ENCODE measurements at places on chromosomes 4 and X.

DNA sequence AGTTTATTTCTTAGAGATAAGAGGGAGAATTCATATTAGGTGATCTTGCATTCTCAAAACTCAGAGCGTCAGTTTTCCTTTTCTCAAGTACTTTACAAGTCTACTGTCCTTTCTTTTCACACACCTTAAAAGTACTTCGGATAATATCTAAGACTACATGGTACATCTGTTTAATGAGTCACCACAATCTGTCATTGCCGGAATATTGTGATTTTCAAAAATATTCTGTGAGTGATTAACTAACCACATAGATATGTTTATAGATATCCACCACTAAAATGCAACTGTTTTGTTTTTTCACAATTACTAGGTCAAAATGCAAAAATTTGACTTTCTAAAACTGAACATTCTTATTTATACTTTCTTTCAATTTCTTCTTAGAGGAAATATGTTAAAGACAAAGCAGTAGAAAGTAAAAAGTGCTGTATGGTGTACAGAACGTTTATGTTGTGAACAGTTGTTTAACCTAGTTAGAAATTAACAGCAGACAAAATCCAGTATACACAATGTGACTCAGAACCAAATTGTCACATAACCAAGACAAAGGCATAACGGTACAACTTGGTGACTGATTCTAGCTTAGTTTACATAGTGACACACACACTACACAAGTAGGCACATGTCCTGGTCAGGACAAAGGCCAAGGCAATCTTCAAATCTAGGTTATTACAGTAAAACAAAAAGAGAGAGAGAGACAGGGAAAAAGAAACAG, 482.9 kb downstream of the NAF1 start:
- DNase-seq = no peak

DNA sequence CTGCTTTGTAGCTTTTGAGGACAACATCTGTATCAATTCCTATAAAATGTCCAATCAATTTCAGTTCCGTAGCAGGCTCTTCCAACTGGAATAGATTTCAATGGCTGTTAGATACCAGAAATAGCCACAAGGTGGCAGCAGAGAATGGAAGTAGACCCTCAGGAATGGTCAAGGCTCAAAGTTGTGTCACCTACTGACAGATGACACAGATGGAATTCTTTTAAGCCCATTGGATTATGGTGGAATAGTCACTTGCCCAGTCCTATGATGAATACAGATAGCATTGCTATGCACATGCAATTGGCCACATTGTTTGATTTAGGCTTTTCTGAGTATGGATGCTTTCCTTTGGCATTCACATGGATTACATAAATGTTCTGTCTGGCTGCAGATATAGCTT, 130.4 kb upstream of the RADX start:
- DNase-seq = peak; percentile 9

GRCh38 chr4:103934178-103934789, 214.5 kb upstream of the TACR3 start:
- no peak for DNase-seq

- DNase-seq = no peak
Measured at GRCh38 chr4:116387937-116388474, 697.4 kb downstream of the TRAM1L1 start.

- DNase-seq = no peak
Measured at GRCh38 chr4:159600061-159600460, 497.2 kb downstream of the RAPGEF2 start.

DNA sequence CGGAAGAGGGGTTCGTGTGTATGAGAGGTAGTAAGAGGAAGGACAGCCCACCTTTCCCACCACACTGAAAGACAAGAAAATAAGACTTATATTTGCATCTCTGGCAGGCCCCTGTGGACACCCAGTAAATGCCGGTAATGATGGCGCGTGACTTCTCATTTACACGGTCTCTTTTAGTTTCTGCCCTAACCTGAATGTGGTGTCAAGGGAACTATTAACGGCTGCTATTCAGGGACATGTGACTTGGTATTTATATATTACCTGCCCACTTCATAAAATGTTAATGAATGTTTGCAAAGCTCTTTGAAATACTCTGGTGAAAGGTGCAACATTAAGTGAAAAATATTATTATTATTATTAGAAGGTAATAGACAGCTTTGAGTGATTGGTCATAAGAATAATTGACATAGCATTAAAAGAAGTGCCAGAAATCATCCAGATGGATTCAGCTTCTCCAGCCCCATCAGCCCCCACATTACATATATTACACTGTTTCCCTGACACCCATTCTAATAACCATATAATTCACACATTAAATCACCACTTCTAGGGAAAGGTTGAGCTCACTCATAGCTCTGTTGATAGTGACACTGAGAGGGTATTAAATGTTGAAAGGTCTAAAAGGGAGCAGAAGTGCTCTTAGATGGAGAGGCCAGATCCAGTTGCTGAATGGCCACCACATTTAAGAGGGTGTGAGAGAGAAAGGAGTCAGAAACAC, 83.0 kb upstream of the BEND4 start:
- no peak for DNase-seq

DNA sequence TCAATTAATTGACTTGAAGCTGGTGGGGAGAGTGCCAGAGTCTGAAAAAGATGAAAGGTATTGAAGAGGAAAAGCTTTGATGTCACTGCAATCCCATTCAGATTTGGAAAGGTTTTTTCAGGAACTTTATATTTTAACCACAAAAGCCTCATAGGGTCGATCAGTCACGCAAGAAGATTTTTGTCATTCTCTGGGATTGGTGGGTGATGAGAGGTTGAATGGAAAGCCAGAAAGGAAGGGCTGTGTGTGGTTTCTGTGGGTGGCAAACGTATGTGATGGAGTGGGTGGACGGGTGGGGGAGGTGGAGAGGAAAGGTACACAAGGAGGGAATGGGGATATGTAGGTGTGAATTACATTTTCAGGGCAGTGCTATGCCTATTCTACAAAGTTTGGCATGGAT, 173.8 kb upstream of the SCML1 start:
- no peak for DNase-seq

DNA sequence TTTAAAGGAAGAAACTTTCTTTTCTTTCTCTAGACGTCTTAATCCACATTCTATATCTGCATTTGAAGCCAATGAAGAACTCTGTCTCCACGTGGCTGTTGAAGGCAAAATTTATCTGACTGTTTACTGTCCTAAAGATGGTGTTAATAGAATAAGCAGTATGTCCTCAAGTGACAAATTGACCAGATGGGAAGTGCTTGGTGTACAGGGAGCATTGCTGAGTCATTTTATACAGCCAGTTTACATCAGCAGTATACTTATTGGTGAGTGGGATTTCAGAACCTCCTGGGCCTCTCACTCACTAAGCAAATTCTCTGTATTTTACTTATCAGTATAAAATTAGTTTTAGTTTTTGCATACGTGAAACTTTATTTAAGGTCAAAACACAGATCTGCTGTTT, 33.7 kb downstream of the ADAD1 start:
- DNase-seq = no peak

DNA sequence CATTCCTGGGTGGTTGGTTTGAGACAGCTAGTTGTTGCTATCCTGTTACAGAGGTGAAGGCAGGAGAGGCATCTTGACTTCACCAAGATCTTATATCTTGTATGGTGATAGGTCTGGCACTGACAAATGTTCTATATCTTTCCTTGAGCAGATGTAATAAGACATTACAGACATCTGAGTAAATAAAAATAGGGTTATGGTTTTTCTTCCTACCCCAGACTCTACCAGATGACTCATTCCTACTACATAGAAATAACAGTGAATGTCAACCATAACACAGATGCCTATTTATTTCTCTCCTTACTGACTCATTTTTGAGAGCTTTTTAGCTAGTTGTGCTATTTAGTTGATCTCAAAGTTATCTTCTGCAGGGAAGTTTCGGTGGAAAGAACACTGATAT, 21.9 kb downstream of the HNRNPH2 start:
- DNase-seq = no peak

- DNase-seq = no peak
Measured at GRCh38 chr4:68904786-68905185, 46.8 kb downstream of the UGT2A3 start.

DNA sequence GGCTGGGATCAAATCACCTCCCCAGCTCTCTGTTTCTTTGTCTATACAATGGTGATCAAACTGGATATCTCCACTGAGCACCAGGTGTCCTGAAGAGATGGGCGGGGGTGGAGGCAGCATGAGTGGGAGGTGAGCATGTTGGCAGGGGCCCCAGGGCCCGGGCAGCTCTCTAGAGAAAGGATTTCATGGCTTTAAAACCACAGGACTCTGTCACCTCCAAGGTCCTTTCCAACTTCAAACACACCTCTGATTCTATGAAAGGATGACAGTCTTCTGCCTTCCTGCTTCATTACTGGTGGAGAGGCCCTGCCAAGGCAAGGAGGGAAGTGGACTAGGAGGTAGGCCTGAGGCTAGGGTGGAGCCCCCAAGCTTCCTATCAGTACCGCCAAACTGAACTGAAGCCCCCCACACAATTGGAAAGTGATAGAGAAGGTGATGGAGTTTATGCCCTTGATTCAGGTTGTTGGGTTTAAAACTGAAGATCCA, 38.6 kb downstream of the TRIM2 start:
- no peak for DNase-seq

DNA sequence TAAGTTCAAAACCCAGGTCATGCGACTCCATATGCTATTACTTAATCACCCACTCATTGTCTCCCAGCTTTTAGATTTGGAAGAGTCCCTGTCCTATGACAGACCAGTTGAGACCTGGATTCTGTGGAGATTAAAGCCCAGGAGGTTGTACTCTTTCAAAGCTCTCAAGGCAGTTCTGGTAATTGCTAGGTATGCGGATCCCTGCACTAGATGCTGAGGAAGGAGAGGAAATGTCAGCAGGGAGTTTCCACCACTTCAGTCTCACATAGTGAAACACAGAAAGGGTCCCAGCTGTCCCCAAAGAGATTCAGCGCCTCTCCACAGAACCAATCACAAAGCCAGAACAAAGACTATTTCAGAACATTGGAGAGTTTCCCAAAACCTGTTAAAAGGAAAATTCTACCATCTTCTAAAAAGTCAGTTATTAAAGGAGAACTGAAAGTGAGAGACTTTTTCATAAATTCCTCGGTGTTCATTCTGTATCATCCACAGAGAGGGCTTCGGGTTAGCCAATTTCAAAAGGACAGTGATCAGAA, 53.4 kb downstream of the IRF2 start:
- no peak for DNase-seq

GRCh38 chr4:123553279-123553678, 156.7 kb downstream of the SPRY1 start:
- no peak for DNase-seq

DNA sequence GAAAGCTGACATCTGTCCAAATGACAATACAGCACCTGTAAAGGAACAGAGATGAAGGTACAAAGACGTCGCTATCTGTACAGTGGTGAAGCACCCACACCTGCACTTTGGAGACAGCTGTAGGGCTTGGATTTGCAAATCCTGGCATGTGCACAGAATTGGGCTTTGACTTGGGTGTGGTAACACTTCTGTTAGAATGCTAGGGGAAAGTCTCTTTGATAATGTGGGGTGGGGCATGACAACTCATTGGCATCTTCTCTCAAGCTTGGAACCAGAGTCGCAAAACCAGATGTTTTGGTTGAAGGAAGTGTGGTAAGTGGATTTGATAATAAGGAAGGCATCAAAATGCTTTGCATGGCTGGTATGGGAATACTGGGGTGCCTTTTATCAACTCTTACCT, 55.5 kb downstream of the VCX3B start:
- DNase-seq = no peak

- DNase-seq = no peak
Measured at GRCh38 chrX:24243188-24243587, 70.7 kb downstream of the SUPT20HL2 start.
